ENCODE measurements at places on chromosomes 16 and 17. TPM values are rescaled to one million over a fixed set of nuclear protein-coding genes. Genes with fewer than 3 reads are reported as not detected.

DNA sequence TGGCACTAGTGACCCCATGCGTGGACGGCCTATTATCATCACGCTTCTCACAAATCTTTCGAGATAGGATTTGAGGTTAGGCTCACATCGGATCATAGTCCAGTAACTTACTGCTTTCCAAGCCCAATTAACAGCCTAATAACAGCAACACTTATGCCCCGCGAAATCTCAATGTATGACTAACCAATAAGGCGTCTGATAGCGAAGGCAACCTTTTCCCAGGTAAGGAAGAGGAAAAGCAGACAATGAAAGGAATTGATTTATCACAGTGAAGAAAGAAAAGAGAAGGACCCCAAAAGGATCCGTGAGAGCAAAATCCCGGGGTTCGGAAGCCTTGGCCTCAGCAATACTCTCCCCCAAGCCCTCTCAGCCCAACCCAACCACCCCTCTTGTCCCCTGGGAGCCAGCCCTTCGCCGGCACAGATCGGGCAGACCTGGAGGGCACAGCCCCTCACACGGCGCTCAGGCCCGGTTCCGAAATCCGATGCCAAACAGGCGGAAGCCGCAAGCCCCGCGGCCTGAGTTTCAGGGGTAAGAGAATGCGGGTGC is 534 bp downstream of the GPATCH8 start:
- H3K27ac ChIP-seq, result peak overlapping the region; percentile 1
- H3K27me3 ChIP-seq, result no peaks in the 10 kb centered on the region
- H3K4me3 ChIP-seq, result peak overlapping the region; percentile 83
- DNase-seq, result no peak
- peaks cover 3% of the 10 kb centered on the region for H3K4me1 ChIP-seq

DNA sequence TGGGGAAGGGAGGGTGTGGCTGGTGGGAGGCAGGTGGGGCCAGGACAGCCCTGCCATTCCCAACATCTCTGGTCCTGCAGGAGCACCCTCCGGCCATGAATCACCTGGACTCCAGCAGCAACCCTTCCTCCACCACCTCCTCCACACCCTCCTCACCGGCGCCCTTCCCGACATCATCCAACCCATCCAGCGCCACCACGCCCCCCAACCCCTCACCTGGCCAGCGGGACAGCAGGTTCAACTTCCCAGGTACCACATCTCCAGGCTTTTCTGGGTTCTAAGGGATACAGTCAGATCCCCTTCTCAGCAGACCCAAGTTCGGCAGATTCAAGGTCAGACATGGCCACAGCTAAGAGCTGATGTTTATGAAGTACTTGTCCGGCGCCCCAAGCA is 33.8 kb upstream of the LGALS9 start:
- no peaks in the 10 kb centered on the region for H3K4me1 ChIP-seq
- no peak overlapping the region for H3K4me3 ChIP-seq
- no peaks in the 10 kb centered on the region for H3K27me3 ChIP-seq
- H3K36me3 ChIP-seq, result no peaks in the 10 kb centered on the region
- DNase-seq, result peak; percentile 25
- H3K27ac ChIP-seq, result no peak overlapping the region

DNA sequence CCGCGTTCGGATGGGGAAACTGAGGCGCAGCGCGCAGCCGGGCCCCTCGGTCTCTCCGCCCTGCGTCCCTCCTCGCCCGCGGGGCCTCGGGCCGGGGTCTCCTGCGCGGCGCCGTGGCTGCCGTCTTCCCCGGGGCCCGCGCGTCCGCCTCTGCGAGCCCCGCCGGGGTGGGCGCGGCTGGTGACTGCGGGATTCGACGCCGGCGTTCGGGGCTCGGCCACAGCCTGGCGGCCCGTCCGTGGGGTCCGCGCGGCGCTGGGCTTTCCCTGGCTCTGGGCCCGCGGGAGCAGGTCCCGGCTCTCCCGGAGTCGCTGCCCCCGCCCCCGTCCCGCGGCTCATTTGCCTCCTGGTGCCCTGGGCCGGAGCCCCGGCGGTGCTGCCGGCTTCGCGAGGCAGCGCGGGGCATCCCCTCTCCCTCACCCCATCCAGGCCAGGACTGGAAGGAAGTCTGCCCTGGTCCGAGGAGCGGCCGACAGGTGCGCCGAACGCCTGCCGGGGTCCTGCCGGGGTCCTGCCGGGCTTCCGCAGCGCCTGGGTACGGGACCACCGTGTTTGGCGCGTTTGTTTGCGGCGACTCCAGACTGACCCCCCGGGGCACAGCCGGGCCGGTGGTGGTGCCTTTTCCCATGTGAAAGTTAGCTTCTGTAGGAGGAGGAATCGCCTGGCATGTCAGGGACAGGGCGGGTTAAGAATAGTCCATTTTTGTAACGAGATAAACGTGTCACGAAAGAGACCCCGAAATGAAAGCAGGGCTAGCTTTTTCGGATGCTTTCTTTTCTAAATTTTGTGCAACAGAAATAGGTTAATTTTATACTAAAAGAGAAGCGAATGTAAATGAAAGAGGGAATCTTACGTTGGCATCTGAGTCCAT is 671 bp downstream of the CHMP6 start:
- no peaks in the 10 kb centered on the region for H3K27me3 ChIP-seq
- H3K4me3 ChIP-seq, result peak overlapping the region; percentile 94
- no peak for DNase-seq
- H3K36me3 ChIP-seq, result no peaks in the 10 kb centered on the region

The ITGAE gene
- 20.5 TPM for total RNA-seq

The TNP2 gene
- total RNA-seq, result not detected

GRCh38 chr16:55487048-55487803 is 8.2 kb downstream of the MMP2 start:
- DNase-seq, result no peak
- no peak overlapping the region for H3K27ac ChIP-seq
- H3K36me3 ChIP-seq, result peaks cover 3% of the 10 kb centered on the region
- no peak overlapping the region for H3K4me3 ChIP-seq
- no peaks in the 10 kb centered on the region for H3K4me1 ChIP-seq
